HFF-Myc (cell line): ENCODE measurements at places on chromosomes 6 and 20.

- no peak for DNase-seq
Observed at GRCh38 chr20:62347445-62347844, 19.7 kb downstream of the LAMA5 start.

DNA sequence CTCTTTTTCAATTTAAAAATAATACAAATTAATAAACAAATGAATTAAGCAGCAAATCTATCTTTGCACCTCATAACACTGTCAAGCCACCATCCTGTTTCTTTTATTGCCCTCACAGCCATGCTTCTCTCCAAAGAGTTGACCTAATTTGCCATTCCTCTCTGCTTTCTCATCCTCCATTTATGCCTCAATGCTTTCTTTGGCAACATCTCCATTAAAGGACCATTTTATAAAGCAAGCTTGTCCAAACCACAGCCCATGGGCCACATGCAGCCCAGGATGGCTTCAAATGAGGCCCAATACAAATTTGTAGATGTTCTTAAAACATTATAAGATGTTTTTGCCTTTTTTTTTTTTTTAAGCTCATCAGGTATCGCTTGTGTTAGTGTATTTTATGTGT lies 26.4 kb upstream of the MEI4 start:
- DNase-seq = no peak

DNA sequence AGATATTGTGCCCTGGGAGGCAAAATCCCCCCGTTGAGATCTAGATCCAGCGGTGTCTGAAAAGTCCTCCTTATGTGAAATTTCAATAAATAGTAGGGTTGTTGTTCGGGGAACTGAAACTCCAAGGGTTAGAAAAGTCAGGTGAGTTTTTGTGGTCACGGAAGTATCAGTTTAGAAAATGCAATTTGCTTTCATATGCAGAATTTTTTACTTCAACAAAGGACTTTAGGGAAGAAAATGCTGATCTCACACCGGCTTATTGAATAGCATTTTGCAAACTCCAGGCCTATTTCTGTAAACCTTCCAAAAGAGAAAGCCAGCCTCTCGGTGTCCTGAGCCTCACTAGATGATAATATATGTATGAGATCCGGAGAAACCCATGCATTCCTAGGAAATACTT lies 254.7 kb downstream of the TSHZ2 start:
- no peak for DNase-seq

- no peak for DNase-seq
Observed at GRCh38 chr20:14553774-14554534, 216.5 kb upstream of the FLRT3 start.

- DNase-seq = no peak
Observed at GRCh38 chr20:31841928-31842327, 3.5 kb downstream of the FOXS1 start.

DNA sequence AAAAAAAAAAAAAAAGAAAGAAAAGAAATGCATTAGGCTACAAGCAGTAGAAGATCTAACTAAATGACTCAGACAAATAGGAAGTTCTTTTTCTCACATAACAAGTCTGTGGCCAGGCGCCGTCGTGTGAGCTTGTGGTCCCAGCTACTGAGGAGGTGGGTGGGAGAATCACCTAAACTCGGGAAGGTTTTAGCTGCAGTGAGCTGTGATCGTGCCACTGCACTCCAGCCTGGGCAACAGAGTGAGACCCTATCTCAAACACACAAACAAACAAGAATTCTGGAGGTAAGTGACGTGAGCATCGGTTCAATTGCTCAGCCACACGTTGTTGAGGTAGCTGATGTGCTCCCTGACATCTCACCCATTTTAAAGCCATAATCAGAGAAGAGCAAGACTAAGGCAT lies 37.9 kb upstream of the SLC23A2 start:
- no peak for DNase-seq

DNA sequence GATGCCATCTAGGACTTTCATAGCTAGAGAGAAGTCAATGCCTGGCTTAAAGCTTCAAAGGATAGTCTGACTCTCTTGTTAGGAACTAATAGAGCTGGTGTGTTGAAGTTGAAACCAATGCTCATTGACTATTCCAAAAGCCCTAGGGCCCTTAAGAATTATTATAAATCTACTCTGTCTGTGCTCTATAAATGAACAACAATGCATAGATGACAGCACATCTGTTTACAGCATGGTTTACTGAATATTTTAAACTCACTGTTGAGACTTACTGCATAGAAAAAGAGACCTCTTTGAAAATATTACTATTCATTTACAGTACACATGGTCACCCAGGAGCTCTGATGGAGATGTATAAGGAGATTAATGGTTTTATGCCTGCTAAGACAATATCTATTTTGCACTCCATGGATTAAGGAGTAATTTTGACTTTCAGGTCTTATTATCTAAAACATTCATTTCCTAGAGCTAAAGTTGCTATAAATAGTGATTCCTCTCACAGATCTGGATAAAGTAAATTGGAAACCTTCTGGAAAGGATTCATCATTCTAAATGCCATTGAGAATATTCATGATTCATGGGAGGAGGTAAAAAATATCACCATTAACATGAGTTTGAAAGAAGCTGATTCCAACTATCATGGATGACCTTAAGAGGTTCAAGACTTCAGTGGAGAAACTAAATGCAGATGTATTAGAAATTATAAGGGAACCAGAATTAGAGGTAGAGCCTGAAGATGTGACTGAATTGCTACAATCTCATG lies 763.5 kb upstream of the MAP3K7 start:
- DNase-seq = no peak

DNA sequence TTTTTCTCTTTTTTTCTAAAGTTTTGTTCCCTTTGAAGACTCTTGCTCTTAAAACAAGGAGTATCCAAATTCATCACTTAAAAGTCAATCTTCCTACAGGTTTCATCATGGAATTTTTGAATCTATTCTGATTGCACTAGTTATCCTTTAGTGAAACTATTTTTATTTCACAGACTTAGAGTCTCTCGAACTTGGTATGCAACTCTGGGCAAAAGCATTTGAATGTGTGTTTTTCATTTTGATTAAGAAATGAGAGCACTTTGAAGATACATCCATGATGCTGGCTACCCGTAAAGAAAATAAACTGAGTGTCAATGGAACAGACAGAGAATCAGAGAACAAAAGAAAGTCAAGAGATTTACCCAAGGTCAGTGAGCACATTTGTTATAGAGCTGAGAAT lies 586.5 kb downstream of the EPM2A start:
- DNase-seq = no peak

DNA sequence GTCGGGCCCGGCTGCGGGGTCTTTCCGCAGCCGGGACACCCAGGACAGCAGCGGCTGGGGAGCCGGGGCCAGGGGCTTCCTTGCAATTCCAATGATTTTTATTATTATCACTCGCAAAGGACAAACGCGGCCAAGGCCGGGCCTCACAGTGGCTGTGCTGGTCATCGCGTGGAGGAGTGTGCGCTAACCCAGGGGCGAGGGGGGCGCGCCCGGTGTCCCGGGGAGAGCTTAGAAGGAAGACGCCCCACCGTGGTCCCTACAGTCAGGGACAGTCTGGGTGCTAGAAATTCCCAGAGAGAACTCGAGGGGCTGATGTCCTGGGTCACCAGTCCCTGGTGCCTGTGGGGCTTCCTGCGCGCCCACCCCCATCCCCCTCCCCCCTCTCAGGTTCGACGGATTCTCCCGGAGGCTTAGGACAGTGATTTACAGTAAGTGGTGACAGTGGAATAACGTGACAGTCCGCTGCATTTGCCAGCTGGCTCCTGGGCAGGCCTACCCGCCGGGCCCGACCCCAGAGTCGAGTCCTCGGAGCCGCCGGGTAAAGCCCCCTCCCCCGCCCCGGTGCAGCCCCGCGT lies 9.5 kb downstream of the FOXC1 start:
- DNase-seq = no peak

DNA sequence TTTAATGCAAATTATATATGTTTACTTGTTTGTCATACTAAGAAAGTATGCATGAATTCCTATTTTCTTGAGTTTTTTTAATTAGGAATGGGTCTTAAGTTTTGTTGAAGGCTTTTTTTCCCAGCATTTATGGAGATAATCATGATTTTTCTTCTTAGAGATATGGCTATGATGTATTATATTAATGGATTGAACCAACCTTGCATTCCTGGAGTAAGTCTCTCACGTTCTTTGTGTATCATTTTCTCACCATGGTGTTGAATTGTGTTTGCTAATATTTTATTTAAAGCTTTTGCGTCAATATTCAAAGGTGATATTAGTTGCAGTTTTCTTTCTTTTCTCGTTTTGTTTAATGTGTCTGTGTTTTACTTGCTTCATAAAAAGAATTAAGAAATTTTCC lies 48.4 kb upstream of the SLC35D3 start:
- DNase-seq = no peak

DNA sequence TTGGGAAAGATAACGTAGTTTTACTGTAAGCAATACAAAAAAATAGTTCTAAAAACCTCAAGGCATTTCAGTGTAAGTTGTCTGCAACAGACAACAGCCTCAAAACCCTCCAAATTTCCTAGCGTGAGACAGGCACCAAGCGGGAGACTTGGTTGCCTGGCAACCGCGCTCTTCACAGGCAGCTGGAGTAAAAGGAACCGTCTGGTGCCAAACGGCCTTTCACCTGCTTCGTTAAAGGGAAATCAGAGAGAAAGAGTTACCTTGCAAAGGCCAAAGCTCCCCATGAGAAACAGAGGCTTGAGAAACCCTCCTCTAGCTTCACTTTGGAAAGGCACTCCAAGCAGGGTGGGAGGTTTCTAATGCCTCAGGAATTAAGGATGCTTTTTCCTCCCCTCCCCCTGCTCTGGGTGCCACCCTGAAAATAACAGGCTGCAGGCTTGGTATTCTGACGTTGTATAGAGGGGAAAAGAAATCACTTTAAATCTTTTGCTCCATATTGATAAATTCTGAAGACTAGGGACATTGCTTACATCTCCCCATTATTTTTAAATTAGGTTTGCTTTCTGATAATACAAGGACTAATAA lies 129.7 kb upstream of the UFL1 start:
- DNase-seq = no peak
